Activated T-cell treated with anti-CD3 and anti-CD28 coated beads, Interleukin-2, amount 50 U/mL, for 48 hours (primary cell): ENCODE measurements at places on chromosomes 7 and 10.

- DNase-seq, result no peak
These were observed 123.6 kb upstream of the GDF10 start for GRCh38 chr10:47176206-47176902.

GRCh38 chr7:150791304-150791703, 8.9 kb downstream of the TMEM176B start:
- no peak for DNase-seq

- DNase-seq, result no peak
These were observed 208.3 kb downstream of the DNAJB6 start for GRCh38 chr7:157544980-157545680.

GRCh38 chr7:78770422-78771410, 682.8 kb downstream of the MAGI2 start:
- DNase-seq, result no peak
